NCI-H460 (cell line): ENCODE measurements at places on chromosomes 16 and 17. TPM values are rescaled to one million over a fixed set of nuclear protein-coding genes. Genes with fewer than 3 reads are reported as not detected.

HSD17B2 gene
- total RNA-seq = not detected in 2 replicates

MT1X gene
- 5.6 and 11.3 TPM in 2 replicates for total RNA-seq

KRT39 gene
- total RNA-seq = not detected in 2 replicates

KRT9 gene
- total RNA-seq = not detected in 2 replicates

CMTM2 gene
- total RNA-seq = not detected in 2 replicates

TP53TG3 gene
- not detected in 2 replicates for total RNA-seq

CDC6 gene
- 17.3 and 17.6 TPM in 2 replicates for total RNA-seq

TERB1 gene
- total RNA-seq = 0.20 TPM in 1 of 2 replicates, not detected in the other

ITGAD gene
- not detected in 2 replicates for total RNA-seq

DNA sequence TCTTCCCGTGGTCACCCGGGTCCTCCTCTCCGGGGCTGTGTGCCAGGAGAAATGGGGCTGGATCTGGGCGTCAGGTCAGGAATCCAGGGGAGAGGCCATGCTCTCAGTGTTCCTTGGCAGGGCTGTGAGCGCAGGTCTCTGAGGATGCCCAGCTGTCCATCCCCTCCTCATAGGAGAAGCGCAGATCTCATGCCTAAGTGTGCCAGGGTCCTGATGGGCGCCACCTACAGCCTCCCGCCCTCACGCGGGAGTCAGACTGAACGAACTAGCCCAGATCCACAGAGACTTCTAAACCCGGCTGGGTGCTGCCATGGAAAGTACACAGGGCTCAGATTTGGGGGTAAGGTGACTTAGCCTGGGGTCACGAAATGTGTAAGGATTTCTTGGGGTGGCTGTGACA lies 24.3 kb downstream of the MGRN1 start:
- no peak for DNase-seq

DNA sequence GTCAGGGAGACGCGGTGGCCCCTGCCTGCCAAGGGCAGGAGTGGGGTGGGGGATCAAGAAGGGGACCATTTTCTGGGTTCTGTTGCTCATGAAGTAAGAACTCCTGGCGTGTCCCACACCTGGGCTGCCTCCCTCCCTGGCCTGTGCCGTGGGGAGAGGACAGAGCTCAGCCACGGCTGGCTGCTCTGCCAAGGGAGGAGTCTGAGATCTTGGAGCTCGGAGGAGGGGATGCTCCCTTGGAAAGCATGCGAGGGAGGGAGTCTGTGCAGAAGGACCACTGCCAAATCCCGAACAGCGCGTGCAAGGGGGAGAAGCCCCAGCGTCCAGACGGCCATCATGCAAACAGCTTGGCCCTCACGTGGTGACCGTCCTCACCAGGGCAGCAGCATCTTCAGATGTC lies 64.2 kb upstream of the ZNF469 start:
- no peak for DNase-seq

DNA sequence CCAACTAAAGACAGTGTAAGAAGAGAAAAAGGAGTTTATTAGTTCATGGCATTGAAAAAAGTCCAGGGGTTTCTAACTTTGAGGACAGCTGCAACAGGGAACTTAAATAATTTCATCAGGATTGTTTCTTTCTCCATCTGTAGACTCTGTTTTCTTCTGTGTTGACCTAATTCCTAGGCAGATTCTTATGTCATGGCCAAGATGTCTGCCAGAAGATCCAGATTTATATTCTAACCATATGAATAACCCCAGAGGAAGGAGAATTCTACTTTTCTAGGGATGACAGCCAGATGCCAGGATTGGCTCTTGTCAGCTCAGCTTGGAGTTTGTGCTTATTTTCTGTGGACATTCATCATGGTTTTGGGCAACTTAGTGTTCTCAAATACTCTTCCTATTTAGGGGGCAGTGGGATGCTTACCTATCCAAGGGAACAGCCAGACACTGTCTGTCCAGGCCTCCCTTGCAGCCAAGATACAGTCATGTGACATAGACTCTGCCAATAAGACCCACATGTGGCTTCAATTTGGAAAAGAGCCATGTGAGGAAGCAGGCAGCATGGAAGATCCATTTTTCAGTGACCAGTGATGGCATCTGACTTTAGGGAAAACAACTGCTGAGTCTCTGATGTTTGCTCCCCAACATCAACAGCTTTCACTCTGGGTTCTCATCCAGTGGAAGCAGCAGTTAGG lies 18.2 kb downstream of the PCTP start:
- no peak for DNase-seq

- DNase-seq = no peak
These were observed 30.7 kb downstream of the CCR7 start for GRCh38 chr17:40534371-40535189.

DNA sequence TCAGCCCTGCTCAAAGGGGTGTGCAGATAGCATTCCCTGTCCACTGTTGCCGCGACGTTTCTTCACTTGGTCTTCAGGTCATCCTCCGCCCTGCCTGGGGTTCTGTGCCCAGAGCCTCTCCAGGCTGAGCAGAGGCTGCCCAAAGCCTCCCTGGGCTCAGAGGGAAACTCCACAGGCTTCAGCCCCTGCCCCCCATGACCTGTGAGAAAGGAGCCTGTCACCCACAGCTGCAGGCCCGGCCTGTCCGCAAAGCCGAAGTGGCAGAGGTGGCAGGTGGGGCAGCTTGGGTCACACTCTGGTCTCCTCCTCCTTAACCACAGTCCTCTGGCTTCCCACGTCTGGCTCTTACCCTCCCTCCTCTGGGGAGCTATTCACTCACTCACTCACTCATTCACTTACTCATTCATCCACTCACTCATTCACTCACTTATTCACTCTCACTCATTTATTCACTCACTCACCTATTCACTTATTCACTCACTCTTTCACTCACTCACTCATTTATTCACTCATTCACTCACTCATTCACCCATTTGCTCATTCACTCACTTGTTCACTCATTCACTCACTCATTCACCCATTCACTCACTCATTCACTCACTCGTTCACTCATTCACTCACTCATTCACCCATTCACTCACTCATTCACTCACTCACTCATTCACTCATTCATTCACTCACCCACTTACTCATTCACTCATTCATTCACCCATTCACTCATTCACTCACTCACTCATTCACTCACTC lies 7.1 kb upstream of the CPSF4L start:
- no peak for DNase-seq

DNA sequence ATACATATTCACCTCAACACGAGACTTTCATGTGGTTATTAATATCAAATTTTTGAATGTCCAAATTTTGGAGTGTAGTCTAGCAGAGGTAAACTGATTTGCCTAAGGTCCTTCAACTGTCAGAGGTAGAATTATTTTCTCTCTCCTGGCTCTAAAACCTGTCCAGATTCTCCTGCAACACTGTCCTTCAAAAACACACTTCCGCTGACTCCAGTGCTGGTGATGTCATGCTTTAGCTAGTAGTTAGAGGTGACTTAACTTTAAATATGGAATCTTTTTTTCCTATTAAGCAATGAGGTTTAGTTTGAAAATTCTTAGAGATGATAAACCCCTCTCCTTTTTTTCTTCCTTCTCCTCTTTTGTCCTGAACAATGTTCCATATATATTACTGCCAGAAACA lies 10.8 kb upstream of the CBLN1 start:
- no peak for DNase-seq

- DNase-seq = no peak
These were observed 357.9 kb upstream of the HSBP1 start for GRCh38 chr16:83449861-83450260.

GRCh38 chr16:35506018-35506897 lies 2046.8 kb downstream of the TP53TG3F start:
- DNase-seq = no peak

DNA sequence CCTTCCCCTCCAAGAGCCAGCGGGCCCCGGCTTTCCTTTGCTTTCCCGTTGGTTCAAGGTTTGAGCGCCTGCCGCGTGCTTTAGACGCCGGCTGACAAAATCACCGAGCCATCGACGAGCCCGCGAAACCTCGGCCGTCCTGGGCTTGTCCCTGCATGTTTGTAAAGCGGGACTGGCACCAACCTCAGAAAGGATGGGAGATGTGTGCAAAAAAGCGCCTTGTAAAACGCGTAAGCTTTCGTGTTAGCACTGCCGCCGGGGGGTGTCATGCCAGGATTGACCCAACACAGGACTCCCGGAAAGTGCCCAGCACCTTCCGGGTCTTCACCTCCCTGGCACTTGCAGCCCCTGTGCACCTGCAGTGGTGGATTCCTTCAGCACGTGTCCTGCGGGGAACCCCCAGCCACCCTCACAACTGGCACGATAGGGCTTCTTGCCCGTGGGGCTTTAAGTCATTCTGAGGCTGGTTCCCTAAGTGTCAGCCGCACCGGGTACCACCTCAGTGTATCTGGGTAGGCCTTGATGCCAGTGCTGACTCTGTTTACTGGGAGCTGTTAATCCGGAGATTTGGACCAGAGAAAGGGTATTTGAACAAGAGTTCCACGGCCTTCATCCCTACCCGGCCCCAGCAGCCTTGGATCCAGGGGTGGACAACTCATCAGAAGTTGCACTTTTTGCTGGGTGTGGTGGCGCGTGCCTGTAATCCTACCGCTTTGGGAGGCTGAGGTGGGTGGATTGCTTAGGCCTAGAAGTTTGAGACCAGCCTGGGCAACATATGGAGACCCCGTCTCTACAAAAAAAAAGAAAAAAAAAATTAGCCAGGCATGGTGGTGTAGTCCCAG lies 817 bp downstream of the NDUFAF8 start:
- DNase-seq = no peak

DNA sequence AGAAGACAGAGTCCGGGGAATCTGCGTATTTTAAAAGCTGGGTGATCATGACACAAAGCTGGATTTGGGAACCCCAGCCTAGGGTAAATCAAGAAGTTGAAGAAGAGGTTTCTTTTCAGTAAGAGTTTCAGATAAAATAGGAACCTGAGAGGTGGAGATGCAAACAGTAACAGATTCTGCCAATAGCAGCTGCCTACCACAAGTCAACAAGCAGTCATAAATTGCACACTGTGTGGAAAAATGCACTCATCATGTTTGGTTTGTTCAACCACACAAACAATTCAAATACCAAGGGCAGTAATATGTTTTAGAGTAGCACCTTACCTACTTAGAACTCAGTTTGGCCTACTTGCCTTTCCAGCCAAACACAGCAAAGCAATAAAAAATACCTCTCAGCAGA lies 14.0 kb downstream of the MYO1D start:
- DNase-seq = no peak

- no peak for DNase-seq
These were observed 102.7 kb downstream of the CA4 start for GRCh38 chr17:60252459-60252858.

DNA sequence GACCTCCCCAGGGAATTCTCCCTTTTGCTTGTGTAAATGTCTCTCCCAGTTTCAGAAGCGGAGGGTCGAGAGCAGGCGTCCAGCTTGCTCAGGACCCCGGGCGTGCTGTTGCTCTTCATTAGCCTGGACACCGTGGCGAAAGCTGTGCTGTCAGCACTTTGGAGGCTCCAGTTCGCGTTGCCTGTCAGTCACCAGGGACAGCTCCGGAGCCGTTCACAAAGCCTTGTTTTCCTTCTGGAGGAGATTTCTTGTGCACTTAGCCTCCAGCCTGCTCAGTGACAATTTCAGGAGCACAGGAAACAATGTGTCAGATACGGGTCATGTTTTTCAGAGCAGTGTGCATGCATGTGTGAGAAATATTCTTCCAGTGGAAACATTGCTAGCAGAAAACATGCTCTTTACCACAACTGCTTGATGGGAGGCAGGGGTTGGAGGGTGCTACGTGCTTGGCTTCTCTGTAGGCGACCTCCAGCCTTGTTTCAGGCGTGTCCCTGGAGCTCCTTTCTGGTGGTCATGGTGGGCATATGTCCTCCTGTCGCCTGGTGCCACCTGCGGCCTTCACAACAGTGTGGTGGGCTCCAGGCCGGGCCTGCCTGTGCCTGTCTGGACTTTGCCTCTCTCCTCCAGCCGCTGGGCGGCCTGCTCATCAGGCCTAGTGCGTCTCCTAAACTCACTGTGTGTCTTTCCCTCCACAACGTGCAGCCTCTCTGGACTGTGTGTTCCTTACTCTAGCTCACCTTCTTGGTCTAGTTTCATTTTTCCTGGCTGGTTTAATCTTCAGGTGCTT lies 29.0 kb downstream of the ZNF750 start:
- no peak for DNase-seq

GRCh38 chr16:71255721-71256120 lies 25.2 kb upstream of the HYDIN start:
- DNase-seq = no peak

GRCh38 chr17:35891269-35891668 lies 11.1 kb upstream of the CCL5 start:
- DNase-seq = no peak

DNA sequence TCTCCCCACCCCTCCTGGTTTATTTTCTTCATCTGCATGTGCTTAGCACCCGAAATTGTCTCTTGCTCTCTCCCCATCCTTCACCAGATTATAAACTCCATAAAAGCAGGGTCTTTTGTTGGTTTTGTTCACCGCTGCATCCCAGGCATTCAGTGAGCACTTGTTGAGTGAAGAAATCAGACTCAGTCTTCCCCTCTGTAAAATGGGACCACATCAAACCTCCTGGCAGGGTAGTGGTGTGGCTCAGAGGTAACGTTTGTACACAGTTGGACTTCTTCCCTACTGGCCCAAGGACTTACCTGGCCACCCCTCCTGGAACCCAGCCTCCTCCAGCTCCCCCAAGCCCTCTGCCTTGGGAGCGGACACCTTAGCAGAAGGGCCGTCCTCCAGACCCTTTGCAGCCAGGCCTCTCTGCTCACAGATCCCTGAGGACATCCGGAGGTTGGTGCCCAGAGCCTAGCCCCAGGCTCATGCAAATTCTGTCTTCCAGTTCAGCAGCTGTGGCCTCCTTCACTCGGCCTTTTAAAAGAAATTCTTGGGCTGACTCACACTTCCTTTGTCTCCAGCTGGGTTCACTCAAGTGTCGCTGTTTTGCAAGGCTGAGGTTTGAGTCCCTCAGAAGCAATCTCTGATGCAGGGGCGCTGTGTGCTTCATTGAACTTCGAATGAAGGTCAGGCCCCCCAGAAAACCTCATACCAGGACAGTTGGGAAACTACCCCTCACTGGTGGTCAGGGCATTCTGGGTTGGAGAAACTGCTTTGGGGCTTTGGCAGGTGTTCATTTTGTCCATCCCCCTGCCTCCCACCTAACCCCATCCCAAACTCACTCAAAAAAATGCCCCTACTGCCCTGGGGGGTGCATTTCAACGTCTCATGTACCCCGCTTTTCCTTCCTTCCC lies 16.8 kb upstream of the RMI2 start:
- peak; percentile 64 for DNase-seq

- no peak for DNase-seq
These were observed 12.0 kb downstream of the USP7 start for GRCh38 chr16:8951447-8952280.

- DNase-seq = no peak
These were observed 20.7 kb downstream of the TMEM235 start for GRCh38 chr17:78252111-78252634.

DNA sequence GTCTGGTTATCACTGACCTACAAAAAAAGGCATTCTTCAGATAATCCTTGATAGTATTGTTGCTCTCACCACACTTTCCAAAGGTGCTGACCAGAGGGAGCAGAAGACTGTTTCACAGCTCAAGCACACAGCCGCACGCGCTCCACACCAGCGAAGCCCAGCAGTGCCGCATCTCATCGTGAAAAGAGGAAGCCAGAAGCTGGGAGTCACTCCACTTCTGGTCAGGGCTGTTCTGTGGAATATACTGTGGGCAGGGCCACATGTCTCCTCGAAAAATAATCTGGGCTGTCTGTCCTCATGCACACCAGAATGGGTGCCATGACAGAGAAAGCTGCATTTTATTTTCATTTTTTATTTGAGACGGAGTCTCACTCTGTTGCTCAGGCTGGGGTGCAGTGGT lies 7.3 kb upstream of the PRSS36 start:
- DNase-seq = no peak

GRCh38 chr16:84919269-84919668 lies 92.1 kb downstream of the ZDHHC7 start:
- DNase-seq = no peak

GRCh38 chr17:48295362-48296288 lies 134.4 kb downstream of the SKAP1 start:
- DNase-seq = no peak
